ENCODE measurements at places on chromosomes 1 and 21.

DNA sequence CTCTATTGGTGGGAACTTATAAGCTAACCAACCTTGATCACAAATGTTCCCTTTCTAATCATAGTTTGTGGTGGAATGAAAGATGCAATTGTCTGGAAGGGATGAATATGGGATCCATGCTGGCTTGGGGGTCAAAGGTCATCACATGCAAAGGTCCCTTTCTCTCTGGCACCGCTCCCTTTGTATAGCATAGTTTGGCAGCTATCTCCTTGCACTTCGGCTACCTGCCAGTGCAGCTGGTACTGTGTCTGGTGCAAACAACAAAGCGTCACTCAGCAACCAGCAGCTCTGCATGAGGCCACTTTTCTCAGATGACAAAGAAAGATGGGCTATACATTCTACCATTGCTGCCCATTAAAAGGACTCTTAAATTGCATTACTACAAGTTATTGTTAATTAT is 188.2 kb upstream of the NFIA start:
- DNase-seq: no peak

DNA sequence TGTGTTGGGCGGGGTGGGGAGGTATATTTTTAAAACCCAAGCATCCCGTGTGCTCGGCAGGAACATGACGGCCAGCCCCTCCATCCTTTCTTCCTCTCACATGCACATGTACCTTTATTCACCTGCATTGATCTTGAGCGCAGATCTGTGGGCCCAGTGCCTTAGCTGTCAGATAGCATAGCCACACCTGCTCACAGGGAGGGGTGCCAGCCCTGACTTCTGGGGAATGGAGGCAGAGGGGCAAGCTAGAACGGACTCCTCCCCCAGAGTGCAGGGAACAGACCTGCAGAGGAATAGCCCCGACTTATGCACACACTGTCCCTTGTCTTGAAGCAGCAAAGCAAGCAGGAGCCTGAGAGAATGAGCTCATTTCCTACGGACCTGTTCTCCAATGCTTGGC is 56.1 kb downstream of the DESI2 start:
- no peak for DNase-seq

DNA sequence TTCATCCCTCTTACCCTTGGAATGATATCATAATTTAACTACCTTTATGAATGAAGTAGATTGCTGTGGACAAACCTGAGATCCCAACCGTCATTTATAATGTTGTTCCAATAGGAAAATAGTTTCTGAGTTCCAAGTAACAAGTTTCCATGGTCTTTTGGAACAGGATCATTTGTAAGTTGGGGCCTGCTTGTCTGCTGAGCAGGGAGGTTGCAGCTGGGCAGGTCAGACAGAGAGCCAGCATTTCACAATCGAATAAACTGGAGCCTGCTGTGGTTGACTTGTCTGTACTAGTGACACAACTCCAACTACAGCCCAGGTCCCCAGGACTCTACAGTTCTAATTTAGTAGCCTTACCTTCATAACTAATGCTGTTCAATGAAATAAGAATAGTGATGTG is 18.6 kb upstream of the RALGPS2 start:
- DNase-seq: no peak

GRCh38 chr1:112536561-112536960 is 27.8 kb downstream of the WNT2B start:
- DNase-seq: no peak

GRCh38 chr1:201310986-201311355 is 27.7 kb downstream of the PKP1 start:
- DNase-seq: no peak

DNA sequence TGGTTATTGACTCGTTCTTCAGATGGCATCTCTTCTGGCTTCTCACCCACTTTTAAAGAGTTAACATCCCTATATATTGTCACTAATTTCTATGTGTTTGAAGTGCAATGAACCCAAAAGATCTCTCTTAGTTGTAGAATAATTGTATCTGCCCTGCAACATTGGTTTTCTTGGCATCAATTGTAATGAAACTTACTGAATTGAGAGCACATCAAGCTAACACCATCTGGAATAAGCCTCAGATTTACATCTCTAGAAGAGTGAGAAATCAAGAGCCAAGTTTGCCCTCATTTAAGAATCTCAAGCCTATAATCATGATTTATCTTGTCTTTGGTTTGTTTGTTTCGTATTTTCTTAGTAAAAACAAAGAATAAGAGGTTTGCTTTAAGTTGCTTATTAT is 372.6 kb upstream of the LRRC7 start:
- no peak for DNase-seq

DNA sequence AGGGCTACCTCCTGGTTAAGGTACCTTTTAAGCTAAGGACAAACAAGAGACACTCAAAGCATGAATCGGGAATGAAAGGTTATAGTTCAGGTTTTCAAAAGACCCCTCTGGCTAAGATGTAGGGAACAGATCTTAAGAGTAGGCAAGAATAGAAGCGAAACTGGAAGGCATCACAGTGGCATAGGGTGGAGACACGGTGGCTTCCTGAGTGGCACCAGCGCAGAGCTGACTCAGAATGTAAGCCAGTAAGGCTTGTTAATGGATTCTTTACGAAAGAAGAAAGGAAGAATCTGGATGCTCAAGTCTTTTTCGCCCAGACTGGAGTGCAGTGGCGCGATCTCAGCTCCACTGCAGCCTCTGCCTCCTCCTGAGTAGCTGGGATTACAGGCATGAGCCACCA is 21.2 kb downstream of the PADI6 start:
- no peak for DNase-seq

GRCh38 chr1:7596126-7596965 is 174.8 kb upstream of the VAMP3 start:
- DNase-seq: no peak

DNA sequence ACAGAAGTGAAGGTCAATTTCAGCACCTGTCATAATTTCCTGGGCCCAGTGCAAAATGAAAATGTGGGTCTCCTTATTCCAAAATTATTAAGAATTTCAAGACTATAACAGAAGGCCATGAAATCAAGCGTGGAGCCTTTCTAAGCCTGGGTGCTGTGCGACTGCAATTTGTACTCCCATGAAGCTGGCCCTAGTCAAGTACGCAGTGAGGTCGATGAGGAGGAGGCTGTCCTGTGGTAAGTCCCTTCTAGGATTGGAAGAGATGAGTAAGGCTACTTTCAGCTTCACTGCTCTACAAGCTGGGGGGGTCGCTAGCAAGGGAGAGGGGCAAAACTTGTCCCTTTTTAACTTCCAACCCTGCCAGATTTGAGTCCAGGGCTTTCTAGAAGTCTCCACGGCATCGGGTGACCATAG is 410 bp upstream of the NUDC start:
- no peak for DNase-seq

- no peak for DNase-seq
Measured at GRCh38 chr21:45322960-45323461, 35.3 kb upstream of the POFUT2 start.

GRCh38 chr21:39946199-39946598 is 79.0 kb downstream of the PCP4 start:
- DNase-seq: no peak

DNA sequence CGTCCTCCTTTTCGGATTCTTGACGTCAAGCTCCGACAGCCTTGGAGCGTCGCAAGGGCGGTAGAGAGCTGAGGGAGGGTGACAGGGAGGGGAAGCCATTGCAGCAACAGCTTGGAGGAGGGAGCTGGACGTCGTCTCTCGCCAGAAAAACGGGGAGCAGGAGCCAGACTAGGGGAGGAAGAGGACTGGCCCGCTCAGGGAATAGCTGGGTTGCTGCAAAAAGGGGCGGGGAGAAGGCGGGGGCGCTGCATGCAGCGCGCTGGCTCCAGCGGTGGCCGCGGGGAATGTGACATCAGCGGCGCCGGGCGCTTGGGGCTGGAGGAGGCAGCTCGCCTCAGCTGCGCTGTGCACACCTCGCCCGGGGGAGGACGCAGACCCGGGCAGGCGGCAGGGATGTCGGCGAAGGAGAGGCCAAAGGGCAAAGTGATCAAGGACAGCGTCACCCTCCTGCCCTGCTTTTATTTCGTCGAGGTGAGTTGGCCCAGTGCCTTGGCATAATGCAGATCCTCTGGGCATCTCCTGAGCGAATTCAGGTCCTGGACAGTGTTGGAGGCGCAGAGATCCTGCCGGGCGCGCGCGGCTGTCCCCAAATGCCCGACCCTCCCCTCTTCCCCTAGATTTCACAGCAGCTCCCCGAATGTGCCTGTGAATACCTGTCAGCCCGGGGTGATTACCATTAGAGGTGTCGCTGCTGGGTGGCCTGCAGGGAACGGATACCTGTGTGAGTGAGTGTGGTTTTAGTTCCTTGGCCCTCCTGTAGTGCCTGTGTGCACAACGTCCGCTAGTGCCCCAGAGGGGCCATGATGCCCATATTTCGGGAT is at the start of gene PLPPR4:
Gene PLPPR4, plus strand, starts transcription at position 292 of the 821 bp plus-strand sequence. Its CDS starts 102 bp downstream, at position 394.
- no peak for DNase-seq

DNA sequence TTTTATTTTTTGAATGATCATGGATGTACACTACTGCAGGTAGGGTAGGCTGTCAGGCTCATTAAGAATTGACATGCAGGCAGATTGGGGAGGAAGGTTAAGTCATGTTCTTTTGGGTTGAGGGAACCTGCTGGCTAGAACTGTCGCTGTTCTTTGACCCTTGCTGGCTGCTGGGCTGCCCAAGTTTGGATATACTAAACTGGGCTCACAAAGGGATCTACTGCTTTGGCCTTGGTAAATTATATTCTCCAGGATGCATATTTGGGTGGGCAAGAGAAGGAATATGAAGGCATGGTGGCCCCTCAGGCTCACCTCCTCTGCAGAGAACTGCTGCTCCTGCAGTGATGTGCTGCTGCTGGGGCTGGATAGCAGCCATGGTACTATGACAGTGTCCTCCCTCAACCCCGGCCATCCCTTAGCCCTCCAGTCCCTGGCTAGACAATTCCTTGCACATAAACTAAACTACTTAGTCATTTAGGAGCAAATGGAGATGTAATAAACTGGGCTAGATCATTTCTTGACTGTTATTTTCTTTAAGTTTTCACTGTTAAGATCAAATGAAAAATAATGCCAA is 6.1 kb downstream of the ATP1A1 start:
- DNase-seq: no peak

DNA sequence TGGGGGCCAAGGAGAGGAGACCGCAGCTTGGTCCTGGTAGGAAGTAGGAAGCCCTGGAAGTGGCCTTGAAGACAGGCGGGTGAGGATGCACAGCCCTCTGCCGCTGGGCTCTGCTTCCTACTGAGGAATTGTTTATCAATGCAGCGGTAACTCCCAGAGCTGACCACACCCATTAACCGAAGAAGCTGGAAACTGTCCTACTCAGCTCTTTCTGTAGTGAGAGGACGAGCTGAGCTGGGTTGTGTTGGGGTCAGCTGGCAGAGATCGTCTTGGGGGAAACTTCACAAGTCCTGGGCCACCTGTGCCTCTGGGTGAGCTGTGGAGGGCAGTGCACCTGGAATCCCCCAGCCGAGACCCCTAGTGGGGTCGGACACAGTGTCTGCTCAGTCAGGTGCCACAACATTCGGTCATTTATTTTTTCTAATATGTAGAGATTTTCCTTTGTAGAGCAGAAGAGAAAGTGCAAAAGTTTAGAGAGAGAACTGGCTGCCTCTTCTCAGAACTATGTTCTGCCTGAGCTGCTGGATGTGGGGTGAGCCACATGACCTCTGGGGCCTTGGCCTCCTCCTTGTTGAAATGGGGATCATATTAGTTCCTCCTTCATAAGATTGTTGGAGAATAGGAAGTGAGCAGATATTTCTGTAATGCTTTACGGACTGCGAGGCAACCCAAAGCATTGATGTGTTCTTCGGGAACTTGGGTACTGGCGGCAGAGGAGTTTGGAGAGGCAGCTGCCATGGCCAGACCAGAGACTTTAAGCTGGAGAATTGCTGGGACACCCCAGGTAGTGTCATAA is 3.6 kb downstream of the NECAP2 start:
- DNase-seq: no peak
